ENCODE measurements at places on chromosomes 16 and 17.

DNA sequence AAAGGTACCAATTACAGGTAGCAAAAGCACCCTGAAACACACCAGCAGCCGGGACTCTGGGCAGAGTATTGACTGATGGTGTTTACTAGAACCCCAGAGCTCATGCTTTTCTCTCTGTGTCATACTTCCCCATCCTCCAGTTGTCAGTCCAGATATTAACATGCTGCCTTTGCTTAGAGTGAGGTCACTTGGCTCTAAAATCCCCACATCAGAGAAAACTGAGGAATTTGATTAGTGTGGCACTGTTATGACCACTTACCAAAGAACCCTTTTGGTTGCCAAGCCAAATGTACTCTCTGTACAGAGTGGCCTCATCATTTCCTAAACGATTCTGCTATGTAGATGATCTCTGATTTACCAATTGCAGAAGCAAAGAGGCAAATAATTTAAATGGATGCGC is 80.4 kb downstream of the ABCC12 start:
- DNase-seq, result no peak

- DNase-seq, result no peak
Observed at GRCh38 chr17:83084621-83085056, 5.2 kb downstream of the METRNL start.

GRCh38 chr16:28140788-28141618 is 70.8 kb downstream of the XPO6 start:
- no peak for DNase-seq

- DNase-seq, result no peak
Observed at GRCh38 chr17:75182319-75182568, 515 bp downstream of the SUMO2 start.

- no peak for DNase-seq
Observed at GRCh38 chr16:73355981-73356380, 308.1 kb upstream of the ZFHX3 start.

- DNase-seq, result no peak
Observed at GRCh38 chr17:74475189-74475588, 8.8 kb downstream of the CD300A start.

GRCh38 chr17:79977161-79977631 is 58.5 kb downstream of the TBC1D16 start:
- no peak for DNase-seq

GRCh38 chr17:56549501-56549900 is 44.0 kb upstream of the NOG start:
- DNase-seq, result peak; percentile 55

DNA sequence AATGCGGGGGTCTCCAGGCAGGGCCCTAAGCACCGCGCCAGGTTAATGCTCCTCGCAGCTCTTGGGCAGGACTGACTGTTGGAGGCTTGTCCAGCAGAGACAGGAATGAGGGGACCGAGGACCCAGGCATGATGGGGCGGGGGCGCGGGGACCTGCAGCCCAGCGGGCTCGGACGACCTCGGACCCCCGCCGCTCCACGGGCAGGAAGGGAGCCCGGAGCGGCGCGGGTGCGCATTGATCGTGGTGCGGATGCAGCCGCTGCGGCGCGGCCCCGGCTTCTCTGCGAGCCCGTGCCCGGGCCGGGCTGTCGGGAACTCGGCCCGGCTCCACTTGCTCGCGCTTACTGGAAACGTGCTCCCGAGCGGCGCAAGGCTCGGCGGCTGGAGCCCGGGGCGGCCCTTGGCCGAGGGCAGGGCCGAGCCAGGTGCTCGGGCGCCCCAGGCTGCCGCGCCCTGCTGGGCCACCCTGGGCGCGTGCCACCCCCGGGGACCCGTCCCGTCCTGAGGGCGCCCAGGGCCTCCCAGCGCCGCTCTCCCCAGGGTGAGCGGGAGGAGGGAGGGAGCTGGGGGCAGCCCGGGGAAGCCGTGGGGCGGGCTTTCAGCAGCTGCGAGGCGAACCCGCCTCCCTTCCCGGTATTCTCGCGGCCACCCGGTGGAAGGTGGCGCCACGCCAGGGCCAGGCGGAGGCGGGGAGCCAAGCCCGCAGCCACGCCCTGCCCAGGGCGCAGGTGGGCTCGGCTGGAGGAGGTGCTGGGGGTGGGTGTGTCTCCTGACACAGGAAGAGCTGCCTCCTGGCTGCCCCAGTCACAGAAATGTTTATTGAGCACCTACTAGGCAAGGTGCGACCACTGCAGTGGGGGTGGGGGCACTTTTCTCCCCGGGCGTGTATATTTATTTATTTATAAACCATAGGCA is 45.9 kb downstream of the SOCS3 start:
- peak; percentile 83 for DNase-seq

- DNase-seq, result no peak
Observed at GRCh38 chr17:2563061-2563460, 30.4 kb upstream of the PAFAH1B1 start.

DNA sequence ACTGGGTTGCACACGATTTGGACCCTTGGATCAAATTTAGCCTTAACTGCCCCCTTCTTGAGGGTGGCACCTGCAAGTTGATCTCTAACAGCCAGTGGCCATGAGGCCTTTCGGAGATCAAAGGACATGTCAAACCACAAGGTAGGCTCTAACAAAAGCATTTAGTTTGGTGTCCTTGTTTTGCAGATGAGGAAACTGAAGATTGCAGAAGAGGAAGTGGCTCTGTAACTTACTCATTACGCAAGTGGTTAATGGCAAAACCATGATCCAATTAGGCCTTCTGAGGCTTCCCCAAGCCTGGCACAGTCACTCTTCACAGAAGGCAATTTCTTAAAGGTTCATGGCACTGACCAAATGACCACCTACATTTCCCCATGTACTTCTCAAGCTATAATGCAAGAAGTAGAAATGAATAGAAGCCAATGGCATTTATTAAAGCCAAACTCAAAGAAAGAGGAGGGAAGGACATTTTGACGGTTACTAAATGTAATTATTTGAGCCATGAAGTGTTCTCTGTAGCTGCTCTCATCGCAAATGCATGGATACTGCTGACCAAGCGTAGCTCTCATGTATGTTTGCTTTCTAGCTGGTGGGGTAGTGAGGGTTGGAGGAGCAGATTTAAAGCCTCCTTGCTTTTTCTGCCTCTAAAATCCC is 32.8 kb upstream of the ABCC12 start:
- DNase-seq, result no peak

DNA sequence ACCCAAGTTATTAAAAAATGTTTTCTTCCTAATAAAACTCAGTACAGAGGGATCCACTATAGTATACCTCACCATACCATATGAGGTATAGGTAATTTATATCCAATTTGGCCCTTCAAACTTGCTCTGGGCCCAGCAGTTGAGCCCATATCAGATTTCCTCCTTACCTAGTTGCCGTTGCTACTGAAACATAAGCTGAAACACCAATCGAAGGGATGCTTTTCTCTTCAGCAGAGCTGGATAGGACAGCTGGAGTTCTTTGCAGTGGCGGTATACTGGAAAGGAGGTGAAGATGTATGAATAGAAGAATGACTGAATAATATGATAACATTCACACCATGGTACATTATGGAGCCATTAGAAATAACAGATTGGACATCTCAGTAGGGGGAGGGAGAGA is 42.7 kb downstream of the TNRC6C start:
- no peak for DNase-seq

GRCh38 chr16:85029408-85029784 is 1.8 kb downstream of the KIAA0513 start:
- no peak for DNase-seq

DNA sequence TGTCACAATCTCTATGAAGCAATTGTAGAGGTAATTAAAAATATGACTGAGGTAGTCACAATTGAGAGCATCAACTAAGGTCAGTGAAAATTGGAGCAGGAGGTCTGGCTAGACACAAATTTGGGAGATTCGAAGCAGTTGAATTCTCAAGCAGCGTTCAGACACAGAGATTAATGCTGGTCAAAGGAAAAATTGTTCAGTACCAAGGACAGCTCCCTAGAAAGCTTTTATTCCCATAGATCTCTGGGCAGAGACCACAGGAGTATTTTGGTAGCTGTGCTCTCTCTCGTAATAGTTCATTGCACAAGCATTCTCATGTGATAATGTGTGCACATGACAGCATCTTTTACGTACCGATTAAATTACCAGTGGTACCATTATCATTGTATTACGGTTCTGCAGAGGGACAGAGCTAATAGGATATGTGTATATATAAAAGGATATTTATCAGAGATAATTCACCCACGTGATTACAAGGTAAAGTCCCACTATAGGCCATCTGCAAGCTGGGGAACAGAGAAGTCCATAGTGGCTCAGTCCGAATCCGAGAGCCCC is 387.5 kb upstream of the HSBP1 start:
- DNase-seq, result no peak

DNA sequence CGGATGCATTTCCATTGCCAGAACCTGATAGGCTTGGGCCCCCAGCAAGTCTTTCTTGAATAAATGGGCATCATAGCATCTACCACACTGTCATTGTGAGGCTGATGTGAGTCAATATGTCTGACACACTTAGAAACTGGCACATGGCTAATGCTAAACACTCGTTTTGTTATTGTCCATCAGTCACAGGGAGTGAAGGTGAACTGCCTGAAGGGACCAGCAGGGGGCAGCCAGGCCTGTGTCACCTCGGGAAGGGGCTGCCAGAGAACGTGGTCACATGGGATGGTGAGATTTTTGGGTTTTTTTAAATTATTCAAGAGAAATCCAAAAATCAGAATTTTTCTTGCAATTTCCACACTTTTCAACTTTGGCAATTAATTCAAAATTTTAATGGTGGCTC is 831 bp upstream of the RCVRN start:
- no peak for DNase-seq

DNA sequence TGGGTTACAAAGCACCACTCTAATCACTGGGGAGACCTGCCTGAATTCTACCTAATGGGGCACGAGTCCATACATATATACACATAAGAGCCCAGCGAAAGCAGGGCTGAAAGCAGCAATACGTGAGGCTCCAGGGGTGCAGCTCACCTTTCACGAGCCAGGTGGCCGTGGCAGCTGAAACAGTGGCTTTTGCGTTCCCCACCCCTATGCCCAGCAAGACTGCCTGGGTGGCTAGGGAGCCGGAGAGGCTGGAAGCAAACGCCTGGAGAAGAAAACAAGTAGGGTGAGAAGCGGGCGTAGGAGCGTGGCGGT is 618 bp downstream of the RUSF1 start:
- DNase-seq, result no peak

DNA sequence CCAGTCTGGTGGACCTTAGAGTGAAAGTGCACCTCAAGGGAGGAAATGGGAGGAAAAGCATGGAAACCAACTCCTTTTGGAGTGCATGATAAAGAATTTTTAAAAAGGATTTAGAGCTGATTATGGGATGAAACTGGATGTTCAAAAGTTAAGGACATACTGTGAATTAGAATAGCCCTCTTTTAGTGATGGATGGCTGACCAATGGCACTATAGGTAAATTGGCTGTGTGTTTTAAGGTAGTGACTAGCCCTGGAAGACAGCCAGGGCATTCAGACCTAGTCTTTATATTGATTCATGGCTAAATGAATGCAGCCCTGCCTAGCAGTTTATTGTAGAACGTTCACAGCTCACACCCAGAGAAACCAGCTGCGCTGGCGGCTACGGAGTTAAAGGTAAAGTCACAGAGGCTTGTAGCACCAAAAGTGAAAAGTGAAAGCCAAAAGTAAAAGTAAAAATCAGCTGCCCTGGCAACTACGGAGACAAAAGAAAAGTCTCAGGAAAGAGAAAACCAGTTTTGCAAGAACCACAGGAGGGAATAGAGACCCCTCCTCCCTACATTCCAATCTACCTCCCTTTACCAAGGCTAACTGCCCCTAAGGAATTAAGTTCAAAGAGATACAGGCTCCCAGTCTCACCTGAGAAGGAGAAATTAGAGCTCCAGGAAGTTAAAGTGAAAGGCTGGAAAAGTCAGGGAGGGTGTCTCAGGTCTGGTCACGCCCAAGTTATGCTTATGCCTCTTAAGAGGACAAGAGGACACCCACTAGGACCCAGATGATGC is 21.8 kb downstream of the ACSM1 start:
- peak; percentile 27 for DNase-seq

GRCh38 chr16:66930189-66930588 is 4.0 kb downstream of the CIAO2B start:
- DNase-seq, result no peak

- DNase-seq, result no peak
Observed at GRCh38 chr16:73154063-73154870, 106.3 kb upstream of the ZFHX3 start.

DNA sequence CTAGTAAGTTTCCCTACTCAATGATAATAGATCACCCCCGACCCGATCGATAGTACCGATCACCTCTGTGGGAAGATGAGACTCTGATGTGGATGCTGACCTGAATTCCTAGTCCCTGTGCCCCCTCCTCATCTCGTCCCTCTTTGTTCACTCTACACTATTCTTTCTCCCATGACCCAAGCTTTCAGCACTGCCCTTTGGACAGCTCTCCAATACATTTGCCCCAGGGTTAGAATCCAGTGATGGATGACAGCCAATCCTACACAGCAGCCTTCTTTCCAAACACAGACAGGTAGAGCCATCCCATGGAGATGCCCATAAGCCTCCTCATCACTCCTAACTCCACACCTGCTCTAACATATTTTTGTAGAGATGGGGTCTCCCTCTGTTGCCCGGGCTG is 141.1 kb downstream of the GSG1L start:
- no peak for DNase-seq

- DNase-seq, result peak; percentile 31
Observed at GRCh38 chr17:7346761-7347614, 5.0 kb upstream of the KCTD11 start.

DNA sequence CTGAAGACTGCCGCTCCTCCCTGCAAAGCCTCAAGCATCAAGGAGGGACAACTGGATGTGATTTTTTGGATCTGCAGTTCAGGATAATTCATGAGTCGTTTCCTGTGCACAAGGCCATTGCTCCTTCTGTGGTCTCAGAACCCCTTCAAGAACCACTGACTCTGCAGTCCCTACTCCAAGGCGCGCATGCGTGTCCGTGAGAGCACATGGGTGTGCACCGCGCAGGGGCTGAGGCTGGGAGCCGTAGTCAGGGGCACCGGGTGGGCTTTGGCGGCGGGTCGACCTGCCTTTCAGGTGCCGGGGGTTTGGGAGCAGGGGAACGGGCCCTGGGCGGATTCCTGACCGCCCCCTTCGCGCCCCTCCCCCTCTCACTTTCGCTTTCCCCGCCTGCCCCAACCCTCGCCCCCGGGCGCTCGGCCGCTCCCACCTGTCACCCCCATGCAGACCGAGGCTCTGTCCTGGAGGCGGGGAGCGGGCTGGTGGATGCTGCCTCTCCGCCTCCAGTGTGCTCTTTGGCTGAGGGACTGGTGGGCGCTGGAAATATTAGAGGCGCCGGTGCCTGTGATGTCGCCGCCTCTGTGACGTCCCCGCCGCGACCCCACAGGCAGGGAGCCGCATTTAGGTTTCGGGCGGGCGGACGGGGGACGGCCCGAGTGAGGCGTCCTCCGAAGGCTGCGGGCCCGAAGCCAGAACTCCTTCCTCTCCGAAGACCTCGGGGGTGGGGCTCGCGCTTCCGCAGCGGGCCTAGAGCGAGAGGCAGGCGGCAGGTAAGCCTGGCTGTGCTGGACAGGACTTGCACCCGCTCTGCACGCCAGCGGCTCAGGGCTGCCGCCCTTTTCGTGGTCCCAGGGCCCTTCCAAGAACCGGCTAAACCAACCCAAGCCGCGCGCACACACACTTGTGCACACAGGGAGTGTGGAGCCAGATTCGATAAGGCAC is at the start of gene SPATA32:
Gene SPATA32, minus strand, starts transcription at position 518 of the 939 bp plus-strand sequence. Its CDS starts 78 bp downstream, at position 440.
- DNase-seq, result peak; percentile 62

- no peak for DNase-seq
Observed at GRCh38 chr16:67163164-67163998, 1.2 kb upstream of the HSF4 start.
